Endothelial cell (in vitro differentiated cells): ENCODE measurements at places on chromosomes 7 and 10. TPM values are rescaled to one million over a fixed set of nuclear protein-coding genes. Genes with fewer than 3 reads are reported as not detected.

Gene HOXA2
- total RNA-seq: 1.1 TPM

Gene SEMA3D
- total RNA-seq: 1.8 TPM

Gene DRGX
- not detected for total RNA-seq

Gene NUTM2E
- 0.46 TPM for total RNA-seq

Gene TEX47
- total RNA-seq: not detected

Gene PAPOLB
- total RNA-seq: 0.10 TPM

Gene FAM131B
- total RNA-seq: 1.0 TPM

Gene FBXO24
- 1.3 TPM for total RNA-seq

Gene RNF133
- 0.49 TPM for total RNA-seq

Gene MYO1G
- 0.13 TPM for total RNA-seq

Gene HYAL4
- 3.1 TPM for total RNA-seq

Gene HTR5A
- total RNA-seq: 0.08 TPM

Gene FGFBP3
- 3.1 TPM for total RNA-seq
